ENCODE measurements at places on chromosomes 7 and 10.

DNA sequence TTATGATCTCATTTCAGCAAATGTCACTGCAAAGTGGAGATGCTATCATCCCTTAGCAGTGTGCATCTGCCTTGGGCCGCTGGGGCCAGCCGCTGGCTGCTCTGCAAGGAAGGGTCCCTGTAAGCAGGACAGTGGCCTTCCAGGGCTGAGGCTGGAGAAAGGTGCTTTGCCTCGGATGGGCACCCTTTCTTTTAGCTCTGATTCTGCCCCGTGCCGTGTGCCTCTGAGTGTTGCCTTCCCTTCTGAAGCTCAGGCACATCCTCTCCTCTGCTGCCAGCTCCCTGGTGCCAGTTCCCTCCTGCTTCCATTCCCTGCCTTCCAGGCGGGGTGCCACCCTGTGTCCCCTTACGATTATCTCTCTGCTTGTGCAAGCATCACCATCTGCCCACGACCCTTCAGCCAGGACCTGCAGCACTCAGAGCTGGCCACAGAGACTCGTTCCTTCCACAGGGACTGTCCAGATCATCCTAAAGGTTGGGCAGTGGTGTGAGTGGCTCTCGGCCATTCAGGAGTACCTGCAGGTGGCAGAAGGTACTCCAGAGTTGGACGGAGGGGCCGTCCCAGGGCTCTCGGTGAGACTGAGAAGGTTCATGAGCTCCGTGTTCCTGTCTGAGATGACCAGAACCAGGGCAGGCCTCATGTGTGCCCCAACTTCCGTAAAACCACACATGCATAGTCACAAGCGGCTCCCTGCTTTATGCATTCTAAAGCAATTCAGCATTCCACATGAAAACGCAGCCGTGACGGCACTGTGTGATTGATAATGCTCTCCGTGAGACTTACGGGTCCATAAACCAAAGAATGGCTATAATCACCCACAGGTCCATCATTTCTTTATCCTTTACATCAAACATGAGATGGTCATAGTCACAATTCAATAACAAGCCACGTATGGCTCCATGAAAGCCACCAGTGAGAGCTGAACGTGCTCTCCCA is 371.4 kb downstream of the DNAJB6 start:
- DNase-seq: no peak

- DNase-seq: no peak
Observed at GRCh38 chr10:121935702-121936101, 7.9 kb upstream of the ATE1 start.

- DNase-seq: no peak
Observed at GRCh38 chr10:12050528-12050927, 7.9 kb upstream of the UPF2 start.

GRCh38 chr10:3067118-3067858 is at the start of gene PFKP:
TSS of gene PFKP (plus strand) at chr10:3067548. CDS start at chr10:3067596, 48 bp downstream.
- DNase-seq: no peak

DNA sequence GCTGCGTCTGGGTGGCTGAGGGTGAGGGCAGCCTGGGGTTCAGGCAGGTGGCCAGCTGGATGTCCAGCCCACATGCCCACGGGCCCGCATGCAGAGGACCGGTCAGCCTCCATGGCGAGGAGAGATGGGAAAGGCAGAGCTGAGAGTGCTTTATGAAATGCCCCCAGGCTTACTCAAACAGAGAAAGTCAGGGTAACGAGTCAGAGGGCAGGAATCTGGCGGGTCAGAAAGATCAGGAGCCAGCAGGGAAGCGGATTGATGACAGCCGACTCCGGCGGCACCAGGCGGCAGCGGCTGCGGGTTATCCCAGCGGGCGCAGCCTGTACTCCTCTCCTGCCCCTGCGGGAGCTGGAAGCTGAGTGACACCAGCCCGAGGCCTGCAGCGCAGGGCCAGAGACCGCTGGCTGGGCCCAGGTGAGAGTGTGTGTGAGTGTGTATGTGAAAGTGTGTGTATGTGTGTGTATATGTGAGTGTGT is 13.4 kb downstream of the SLC13A4 start:
- no peak for DNase-seq

- DNase-seq: no peak
Observed at GRCh38 chr10:73634421-73634820, 6.9 kb downstream of the MYOZ1 start.

GRCh38 chr7:151396328-151396970 is 13.4 kb downstream of the WDR86 start:
- DNase-seq: no peak

GRCh38 chr10:122821808-122822207 is 23.8 kb downstream of the CUZD1 start:
- no peak for DNase-seq

GRCh38 chr10:60985951-60986350 is 42.0 kb upstream of the RHOBTB1 start:
- no peak for DNase-seq

- no peak for DNase-seq
Observed at GRCh38 chr10:26773633-26774032, 76.1 kb downstream of the PDSS1 start.

GRCh38 chr7:45161138-45161537 is 3.5 kb downstream of the RAMP3 start:
- DNase-seq: no peak

- no peak for DNase-seq
Observed at GRCh38 chr7:117682681-117683385, 190.4 kb downstream of the CTTNBP2 start.

GRCh38 chr10:115818012-115818411 is 455.0 kb downstream of the GFRA1 start:
- no peak for DNase-seq

Data from stimulated activated CD8-positive, alpha-beta memory T cell treated with anti-CD3 and anti-CD28 coated beads, Interleukin-7, amount 100 ng/mL, for 1 hour (primary cell).